ENCODE measurements at places on chromosomes 7 and 10.
A peak's percentile ranks its signal among the peaks of the same experiment; 100 is the strongest.

- DNase-seq: no peak
Observed at GRCh38 chr10:12709521-12709963, 292.0 kb downstream of the CCDC3 start.

- peak; percentile 86 for DNase-seq
Observed at GRCh38 chr10:7541137-7542087, 125.4 kb downstream of the ITIH5 start.

- DNase-seq: no peak
Observed at GRCh38 chr10:69684981-69685353, 54.9 kb downstream of the FAM241B start.

DNA sequence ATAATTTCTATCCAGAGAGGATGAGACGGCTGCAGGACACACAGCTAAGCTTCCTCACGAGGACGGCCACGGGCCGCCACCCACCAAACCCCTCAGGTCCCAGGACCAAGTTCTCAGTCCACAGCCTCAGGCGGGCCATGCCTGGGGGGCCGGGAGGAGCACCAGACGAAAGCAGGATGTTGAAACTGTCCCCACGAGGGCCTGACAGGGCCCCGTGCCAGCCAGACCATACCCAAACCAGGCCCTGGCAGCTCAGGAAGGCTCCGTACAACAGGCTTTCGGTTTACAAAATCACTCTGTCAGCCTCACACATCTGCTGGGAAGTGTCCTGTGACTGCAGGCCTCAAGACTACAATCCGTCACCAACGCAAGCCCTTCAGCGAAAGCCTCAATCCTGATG lies 14.5 kb downstream of the TUBGCP2 start:
- DNase-seq: no peak

DNA sequence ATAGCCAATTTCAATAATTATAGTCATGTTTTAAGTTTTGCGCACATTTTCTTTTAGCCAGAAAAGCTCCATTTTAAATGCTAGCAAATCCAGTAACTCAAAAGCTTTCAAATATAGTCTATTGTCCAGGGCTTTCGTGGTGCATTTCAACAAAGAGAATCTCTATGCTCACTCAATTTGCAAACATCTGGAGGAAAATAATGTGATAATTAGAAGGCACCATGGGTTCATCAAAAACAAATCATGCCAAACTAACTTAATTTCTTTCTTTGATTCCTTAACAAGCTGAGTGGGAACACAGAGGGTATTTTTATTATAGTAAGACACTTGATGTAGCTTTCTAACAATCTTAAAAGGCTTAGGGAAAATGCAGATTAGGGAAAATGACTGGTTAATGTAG lies 179.8 kb downstream of the NXPH1 start:
- DNase-seq: no peak

DNA sequence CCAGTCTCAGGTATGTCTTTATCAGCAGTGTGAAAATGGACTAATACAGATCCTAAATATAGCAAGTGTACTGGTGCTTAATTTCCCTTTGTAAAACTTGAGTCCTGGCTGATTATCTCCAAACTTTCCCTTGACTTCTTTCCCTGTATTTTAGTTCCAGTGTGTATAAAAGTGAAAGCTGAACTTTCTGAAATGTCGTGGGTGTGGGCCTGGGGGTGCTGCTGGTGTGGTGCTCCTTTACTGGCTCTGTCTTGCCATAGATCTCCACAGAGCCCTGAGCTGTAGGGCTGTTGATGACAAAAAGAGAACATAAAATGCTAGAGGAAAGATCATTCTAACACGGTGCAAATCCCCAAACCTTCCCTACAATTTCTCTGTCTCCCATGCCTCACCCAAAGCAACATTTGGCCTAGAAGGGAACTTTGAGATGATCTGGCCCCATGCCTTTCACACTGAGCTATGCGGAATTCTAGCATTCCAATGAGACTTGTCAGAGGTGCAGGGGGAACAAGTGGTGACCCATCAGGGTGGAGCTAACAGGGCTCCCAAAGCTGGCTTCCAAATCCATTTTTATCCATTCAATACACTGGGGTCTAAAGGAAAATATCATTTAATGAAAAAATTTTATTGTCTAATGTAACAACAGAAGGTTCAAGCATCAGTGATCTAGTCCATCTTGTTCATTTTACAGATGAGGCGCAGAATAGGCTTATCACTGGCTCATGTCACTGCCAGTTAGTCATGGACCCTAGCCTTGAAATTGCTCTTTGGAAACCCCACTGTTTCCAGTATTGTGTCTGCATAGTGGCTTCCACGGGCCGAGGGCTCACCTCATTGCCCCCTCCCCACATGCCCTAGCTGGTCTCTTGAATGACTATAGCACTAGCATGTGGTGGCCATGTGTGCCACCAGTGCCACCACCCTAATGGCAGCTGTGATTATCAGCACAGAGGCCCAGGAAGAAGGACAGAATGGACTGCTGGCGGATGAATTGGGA lies 1000.9 kb downstream of the LRMDA start:
- no peak for DNase-seq

GRCh38 chr10:100890141-100890672 lies 22.6 kb upstream of the SLF2 start:
- DNase-seq: no peak

GRCh38 chr7:138658889-138659288 lies 42.3 kb downstream of the SVOPL start:
- DNase-seq: no peak

Data from hindlimb muscle (tissue), 1 donor.